Suppressor macrophage (primary cell): ENCODE measurements at places on chromosomes 1 and 21.
A peak's percentile ranks its signal among the peaks of the same experiment; 100 is the strongest.

DNA sequence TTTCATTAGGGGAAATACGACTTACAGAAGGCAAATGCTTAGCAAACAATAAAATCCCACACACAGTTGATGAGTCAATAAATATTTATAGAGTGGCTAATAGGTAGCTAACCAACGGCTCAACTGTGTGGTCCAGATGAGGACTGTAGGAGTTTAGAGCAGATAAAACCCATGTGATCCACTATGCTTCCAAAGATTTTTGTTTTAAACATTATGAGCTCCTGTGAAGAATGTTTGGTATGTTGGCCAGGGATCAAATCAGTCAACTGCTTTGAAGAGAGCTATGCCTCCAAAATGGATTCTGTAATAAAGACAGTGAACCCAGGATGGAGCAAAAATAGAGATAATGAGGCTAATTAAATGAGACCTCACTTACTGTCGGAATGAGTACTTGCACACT lies 72.3 kb upstream of the COL11A1 start:
- DNase-seq: no peak

DNA sequence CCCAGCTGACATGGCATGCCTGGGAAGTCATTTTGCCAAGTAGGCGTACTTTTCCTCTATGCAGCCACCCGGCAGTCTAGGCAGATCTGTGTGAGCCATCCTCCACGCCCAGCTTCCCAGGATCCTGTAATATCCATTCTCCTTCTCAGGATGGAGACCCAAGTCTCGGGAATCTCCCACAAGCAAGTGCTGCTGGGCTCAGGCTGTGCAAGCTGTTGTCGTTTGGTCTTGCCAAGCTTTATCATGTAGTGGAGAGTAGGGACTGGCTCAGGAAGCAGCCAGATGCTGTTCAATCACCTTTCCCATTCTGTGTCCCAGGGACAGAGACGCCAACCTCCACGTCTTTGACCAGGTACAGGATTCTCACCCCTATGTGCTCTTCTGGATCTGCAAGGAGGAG lies 191.1 kb upstream of the TMEM51 start:
- no peak for DNase-seq

DNA sequence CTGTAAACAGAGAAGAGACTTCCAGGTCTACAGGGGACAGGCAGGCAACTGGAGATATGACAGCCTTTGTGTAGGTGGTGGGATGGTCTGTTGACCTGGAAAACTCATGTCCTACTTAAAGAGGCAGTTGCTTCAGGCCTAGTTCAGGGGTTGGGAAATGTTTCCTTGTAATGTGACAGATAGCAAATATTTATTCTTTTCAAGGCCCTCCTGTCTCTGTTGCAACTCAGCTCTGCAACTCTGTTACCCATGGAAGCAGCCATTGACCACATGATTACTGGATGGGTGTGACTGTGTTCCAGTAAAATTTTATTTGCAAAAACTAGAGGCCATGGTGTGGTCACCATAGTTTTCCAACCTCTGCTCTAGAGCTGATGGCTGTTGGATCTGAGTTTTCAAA lies 341.9 kb downstream of the PTBP2 start:
- peak; percentile 14 for DNase-seq

DNA sequence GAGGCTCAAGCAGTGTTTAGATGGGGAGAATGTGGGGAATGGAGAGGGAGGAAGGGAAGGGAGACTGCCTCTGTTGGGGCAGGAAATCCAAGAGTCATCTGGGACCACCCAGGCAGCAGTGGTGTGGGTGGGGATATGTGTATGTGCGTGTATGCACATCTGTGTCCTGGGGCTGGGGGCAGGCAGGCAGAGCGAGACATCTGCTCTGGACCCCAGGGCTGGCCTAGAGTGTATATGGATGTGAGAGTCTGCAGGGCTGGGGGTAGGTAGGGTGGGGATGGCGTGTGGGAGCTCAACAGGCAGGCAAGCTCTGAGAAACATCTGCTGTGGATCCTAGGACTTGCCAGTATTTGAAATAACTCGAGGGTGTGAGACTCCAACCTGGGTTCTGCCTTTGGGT lies 3.5 kb downstream of the PTCH2 start:
- DNase-seq: no peak

DNA sequence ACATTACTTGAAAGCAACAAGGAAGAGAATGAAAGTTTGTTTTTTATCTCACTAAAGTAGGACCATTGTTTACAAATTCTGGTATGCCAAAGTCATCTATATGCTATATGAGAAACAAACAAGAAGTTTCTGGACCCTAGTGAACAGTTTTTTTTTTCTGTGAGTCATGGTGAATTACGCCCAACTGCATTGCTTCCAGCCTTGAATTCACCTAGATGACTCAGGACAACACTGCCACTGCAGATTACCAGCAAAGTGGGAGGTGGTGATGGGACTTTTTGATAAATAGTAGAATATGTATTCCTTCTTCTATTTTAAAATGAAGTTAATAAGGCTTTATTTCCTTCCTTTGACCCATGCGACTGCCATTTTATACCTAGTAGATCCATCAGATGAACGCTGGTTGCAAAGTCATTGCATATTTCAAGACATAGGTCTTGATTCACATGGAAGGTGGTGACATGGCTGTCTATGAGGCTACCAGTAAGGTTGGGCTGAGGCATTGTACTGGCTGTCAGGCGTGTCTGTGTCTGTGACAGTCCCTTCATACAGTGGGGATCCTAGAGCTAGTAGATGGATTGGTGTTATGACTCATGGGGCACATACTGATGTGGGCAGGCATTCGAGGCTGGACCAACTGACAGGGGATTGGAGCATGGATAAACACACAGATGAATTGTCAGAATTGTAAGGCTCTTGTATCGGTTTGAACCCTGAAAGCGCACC lies 49.1 kb upstream of the APOBEC4 start:
- DNase-seq: no peak

DNA sequence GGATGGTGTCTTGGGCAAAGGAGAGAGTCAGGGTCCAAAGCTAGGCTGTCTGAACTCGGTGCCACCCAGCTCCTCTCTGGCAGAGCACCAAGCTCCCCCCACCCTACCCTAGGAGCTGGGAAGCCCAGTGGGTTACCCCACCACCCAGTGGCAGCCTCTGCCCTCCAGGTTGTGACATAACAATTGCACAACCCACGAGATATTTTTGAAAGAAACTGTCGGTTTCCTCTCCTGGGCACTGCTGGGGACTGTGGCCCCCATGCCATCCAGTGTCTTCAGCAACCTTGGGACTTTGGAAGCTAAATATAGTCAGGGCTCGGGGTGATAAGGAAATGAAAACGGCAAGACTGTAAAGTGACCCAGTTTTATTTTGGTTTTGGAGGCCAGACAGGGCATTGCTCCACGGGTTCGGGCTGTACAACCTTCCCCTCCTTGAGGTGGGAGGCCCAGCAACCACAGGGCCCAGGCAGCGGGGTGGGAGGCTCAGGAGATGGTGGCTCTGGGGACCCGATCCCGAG lies 1.4 kb downstream of the CITED4 start:
- DNase-seq: peak; percentile 55

DNA sequence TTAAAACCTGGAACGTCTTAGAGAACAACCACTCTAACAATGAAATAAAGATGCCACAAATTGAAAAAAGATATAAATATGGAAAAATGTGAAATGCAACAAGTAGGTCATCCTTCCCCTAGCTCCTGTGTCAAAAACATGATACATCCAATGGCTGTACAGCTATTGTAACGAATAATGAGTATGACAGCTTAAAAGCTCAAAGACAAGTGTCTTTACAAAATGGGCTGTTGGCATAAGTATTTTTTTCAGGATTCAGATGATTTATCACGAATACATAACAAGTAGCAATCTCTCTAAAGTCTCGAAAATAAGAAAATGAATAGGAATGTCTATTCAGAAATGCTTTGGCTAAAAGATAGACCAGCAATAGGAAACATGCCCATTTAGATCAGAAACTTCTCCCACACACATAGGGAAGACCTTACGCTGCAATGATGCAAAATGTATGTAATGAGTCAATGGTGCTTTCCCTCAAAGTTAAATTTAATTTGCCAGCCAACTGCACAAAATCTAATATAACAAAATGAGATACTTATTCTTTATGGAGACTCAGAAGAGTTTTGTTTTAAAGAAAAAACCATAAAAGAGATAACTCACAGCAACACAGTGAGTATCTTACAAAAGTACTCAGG lies 8.3 kb downstream of the TGFBR3 start:
- peak; percentile 4 for DNase-seq

- DNase-seq: no peak
Measured at GRCh38 chr1:33093004-33093403, 12.1 kb downstream of the AZIN2 start.

DNA sequence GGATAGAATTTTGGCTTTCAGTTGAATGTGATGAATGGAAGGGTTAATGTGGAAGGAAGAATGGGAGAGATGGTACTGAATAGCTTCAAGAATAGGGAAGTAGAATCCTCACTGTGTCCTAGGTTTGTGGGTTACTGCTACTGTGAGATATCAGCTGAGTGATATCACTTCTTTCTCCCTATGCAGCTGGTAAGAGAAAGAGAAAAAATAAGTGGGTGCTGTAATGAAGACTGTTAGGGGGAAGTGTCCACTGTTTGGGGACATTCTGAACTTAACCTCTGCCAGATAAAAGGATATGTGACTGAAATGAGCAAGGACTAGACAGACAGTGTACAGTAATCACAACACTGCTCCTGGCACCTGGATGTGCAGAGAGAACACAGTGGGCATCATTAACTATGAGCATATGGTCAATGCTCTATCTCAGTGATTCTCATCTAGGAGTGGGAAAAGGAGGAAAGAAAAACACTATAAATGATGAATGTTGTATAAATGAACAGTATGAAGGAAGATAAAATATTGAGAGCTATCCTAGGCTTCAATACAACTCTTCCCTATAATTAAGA lies 25.6 kb upstream of the MOB3C start:
- DNase-seq: no peak

- no peak for DNase-seq
Measured at GRCh38 chr21:28856588-28857250, 136.0 kb downstream of the LTN1 start.

GRCh38 chr1:216914974-216915373 lies 191.7 kb upstream of the ESRRG start:
- DNase-seq: no peak

DNA sequence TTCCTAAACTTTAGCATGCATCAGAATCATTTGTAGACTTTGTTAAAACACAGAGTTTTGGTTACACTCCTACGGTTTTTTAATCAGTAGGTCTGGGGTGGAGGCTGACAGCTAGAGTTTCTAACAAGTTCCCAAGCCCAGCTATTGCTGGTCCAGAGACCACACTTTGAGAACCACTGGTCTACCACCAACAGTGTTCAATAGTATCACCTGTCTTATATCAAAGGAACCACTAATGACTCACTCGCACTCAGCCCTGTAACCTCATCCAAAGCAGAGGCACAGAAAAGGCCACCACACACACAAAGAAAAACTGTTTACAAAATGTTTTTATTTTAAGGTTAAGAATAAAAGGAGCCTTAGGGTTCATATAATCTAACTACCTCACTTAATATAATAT lies 68.7 kb downstream of the HIVEP3 start:
- DNase-seq: no peak

DNA sequence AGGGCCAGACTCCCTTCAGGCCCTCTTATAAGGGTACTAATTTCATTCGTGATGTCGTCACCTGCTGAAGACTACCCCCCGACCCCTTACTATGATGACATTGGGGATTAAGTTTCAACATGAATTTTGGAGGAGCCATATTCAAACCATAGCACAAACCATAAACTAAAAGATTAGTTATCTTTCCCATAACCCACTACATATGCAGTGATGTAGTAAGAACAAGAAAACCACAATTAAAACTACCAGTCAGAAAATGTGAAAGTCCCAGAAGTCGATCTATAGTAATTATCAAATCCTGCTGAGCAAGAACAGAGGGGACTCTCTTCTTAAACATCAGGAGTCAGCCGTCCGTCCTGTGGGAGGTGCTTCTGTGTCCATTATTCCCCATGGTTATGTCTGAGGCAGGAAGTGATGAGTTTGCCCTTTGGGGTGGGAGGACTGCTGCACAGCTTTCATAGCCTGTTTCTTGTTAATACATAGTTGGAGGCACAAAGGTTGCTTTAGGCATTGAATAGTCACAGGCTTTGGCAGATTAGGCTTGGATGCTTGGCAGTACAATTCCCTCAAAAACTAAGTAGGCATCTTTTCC lies 35.9 kb upstream of the PTGFRN start:
- DNase-seq: no peak

DNA sequence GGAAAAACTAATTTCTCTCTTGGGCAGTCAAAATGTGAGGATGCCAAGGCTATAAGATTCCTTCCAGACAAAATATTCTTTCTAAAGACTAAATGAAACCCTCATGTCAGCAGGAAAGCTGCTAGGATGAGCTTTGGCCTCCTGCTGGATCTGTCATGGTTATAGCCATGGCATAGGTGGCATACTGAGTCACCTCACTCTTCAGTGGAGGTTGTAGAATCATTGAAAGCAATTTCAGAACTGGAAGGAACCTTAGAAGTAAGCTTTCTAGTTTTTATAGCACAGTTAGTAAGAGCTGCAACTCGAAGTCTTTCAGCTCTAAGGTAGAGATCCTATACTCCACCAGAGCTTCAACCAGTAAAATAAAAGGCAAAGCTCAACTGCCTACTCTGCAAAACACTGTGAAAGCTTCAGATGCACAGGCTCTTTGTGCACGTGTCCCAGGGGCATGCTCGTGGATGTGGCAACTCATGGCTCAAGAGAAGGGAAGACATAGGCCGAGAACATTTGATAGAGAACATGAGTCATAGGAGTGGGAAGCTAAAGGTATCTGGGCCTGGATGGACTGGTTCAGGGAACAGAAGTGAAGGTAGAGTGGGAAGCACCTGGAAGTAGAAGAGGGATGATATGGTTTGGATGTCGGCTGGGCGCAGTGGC lies 5.8 kb downstream of the AVPR1B start:
- no peak for DNase-seq

- DNase-seq: no peak
Measured at GRCh38 chr1:55947446-55947845, 631.9 kb downstream of the PLPP3 start.

- no peak for DNase-seq
Measured at GRCh38 chr1:164629971-164630370, 71.0 kb downstream of the PBX1 start.

- no peak for DNase-seq
Measured at GRCh38 chr1:119453021-119453420, 38.1 kb downstream of the HSD3B2 start.
